ENCODE measurements at places on chromosomes 4 and X. TPM values are rescaled to one million over a fixed set of nuclear protein-coding genes. Genes with fewer than 3 reads are reported as not detected.

Gene SPACA5
- not detected for total RNA-seq

- no peaks in the 10 kb centered on the region for H3K36me3 ChIP-seq
- H3K4me3 ChIP-seq, result no peak overlapping the region
- no peak overlapping the region for H3K27ac ChIP-seq
- no peaks in the 10 kb centered on the region for H3K27me3 ChIP-seq
Observed at GRCh38 chrX:42247241-42247640, 323.9 kb upstream of the CASK start.

Gene PRRG1
- total RNA-seq, result 10.4 TPM

Gene YTHDC1
- total RNA-seq, result 45.3 TPM

GRCh38 chr4:44725166-44725565 lies 1.2 kb downstream of the GNPDA2 start:
- H3K36me3 ChIP-seq, result no peaks in the 10 kb centered on the region
- peaks cover 7% of the 10 kb centered on the region for H3K4me1 ChIP-seq
- H3K4me3 ChIP-seq, result peak overlapping the region; percentile 77
- DNase-seq, result no peak
- no peak overlapping the region for H3K27ac ChIP-seq

Gene FANCB
- 17.4 TPM for total RNA-seq

DNA sequence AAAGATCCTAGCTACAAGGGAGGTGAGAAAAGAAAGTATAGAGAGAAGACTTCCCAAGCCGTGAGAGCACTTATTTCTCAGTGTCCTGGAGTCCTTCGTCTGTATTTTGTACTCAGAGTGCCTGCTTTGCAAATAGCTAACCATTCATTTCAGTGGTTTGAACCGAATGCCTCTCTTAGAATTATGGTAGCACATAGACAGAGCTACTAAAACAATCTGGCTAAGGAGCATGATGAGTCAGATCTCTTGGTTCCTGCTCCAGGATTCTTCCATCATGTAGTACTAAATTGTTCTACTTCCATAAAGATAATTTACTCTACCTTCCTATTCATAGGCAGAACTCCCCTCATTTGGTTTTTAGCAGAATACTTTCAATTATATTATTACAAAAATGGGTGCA lies 946.6 kb downstream of the STIM2 start:
- no peaks in the 10 kb centered on the region for H3K4me1 ChIP-seq
- no peaks in the 10 kb centered on the region for H3K27me3 ChIP-seq
- DNase-seq, result no peak
- H3K4me3 ChIP-seq, result no peak overlapping the region
- H3K36me3 ChIP-seq, result no peaks in the 10 kb centered on the region

DNA sequence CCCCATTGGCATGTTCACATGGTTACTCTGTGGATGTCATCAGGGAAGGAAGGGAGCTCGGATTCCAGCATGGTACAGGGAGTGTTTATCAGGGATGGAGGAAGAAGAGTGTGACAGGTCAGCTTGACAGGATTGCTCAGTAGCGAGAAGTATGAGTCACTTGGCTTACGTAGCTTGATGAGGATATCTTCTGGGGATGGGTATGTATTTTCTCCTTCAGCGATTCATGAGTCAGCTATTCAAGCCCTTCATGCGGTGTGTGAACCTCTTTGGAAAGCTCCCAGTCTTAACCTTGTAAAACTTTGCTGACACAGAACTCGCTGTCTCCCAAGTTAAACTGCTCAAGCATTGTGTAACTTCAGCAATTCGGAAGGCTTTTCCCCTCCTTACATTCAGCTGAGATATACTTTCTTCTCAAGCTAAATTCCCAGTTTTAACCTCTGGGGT lies 275.4 kb downstream of the ARHGAP10 start:
- H3K36me3 ChIP-seq, result no peaks in the 10 kb centered on the region
- peaks cover 6% of the 10 kb centered on the region for H3K4me1 ChIP-seq
- no peak overlapping the region for H3K4me3 ChIP-seq
- no peak overlapping the region for H3K27ac ChIP-seq
- peak; percentile 60 for DNase-seq

DNA sequence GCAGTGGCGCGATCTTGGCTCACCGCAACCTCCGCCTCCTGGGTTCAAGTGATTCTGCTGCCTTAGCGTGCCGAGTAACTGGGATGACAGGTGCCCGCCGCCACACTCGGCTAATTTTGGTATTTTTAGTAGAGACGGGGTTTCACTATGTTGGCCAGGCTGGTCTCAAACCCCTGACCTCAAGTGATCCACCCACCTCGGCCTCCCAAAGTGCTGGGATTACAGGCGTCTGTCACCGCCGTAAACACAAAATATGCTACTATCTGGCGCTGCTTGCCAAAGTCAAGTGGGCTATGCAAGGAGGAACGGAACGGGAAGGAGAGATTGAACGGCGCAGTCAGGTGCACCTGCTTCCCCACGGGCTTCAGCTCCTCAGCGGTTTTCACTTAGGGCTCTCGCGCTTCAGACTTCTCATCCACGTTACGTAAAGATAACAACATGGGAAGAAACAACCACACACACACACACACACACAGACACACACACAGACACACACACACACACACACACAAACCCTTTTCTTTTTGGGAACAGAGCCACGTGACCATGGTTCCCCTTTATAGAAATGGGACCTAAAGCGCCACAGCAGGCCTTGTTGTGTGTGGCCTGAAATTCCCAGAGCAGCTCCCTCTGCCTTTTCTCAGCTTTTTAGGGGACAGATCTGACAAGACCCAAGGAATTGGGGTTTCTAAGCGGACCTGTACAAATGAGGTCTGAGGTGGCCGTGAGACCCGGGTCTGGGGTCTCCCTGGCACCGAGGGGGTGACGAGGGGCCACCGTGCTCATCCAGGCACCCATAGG lies 1.5 kb downstream of the P2RY8 start:
- no peak for DNase-seq
- no peaks in the 10 kb centered on the region for H3K27me3 ChIP-seq
- no peak overlapping the region for H3K4me3 ChIP-seq
- no peaks in the 10 kb centered on the region for H3K36me3 ChIP-seq
- no peaks in the 10 kb centered on the region for H3K4me1 ChIP-seq

Gene PRRG3
- total RNA-seq, result not detected

DNA sequence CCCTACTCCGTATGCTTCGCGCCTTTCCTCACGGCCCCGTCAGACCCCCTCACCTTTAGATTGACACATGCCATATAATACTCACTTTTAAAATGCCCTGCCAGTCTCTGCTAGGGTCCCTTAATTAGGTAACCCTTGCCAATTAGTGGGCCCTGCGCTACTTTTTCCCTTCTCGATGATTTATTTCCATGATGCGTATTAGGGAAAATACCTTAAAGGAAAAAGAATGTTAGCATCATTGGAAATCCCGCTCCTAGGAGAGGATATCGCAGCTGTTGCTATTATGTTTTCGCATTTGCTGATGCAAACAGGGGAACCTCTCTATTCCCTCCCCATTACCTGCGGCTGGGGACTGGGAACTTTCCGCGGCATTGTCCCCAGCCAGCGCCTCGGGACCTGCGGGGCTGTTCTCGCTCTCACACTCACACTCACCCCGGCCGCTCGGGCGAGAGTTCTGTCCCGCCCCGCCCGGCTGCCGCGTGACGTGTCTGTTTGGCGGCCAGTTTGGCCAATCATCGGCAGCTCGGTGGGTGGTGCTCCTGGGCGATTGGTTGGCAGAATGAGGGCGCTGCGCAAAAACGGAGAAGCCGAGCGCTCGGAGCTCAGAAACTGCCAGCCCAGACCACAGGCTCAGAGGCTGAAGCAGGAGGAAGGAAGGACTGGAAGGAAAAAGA lies at the start of gene PCDH10:
Gene PCDH10, plus strand, starts transcription at position 605 of the 674 bp plus-strand sequence. CDS start 847 bp downstream, outside the sequence.
- peaks cover 4% of the 10 kb centered on the region for H3K4me1 ChIP-seq
- no peaks in the 10 kb centered on the region for H3K36me3 ChIP-seq
- peak within 1 kb of the TSS; percentile 63 for H3K4me3 ChIP-seq
- H3K27ac ChIP-seq, result peak within 1 kb of the TSS; percentile 4
- no peaks in the 10 kb centered on the region for H3K27me3 ChIP-seq
- peak; percentile 96 for DNase-seq

DNA sequence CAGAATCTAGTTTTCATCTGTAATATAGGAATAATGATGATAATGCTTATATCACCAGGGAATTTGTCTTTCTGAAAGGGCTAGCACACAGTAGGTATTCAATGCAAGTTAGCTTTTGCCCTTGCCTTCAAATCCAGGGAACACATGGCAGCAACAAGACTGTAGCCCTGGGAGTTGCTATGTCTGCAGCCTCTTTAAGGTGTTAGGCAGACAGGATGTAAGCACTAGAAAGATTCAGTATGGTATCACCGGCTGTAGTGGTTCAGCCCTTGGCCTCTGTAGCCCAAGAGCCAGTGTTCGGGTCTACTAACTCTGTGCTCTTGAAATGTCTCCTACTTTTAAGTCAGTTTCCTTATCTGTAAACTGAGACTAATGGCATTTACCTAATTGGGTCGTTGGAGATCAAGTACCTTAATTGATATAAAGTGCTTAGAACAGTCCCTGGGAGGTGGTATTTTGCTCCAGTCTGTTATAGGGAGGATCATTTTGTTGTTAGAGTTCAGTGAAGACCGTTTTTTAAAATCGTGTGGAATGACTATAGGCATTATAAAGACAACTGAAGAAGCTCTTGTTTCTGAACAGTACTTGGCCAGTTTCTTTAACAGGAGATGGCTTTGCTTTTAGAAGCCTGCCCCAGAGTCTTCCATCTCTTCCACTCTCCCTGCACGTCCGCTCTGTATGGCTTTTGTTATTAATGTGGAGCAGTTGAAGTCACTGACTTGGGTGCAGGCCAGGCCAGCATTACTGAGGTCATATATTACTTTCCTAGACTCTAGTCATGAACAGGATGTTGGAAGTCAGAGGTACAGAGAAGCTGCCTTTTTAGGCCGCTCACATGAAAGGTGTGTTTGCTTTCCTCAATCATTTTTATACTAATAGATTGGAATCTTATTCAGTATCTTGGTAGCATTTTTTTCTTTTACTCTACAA lies 44.8 kb downstream of the GAB1 start:
- H3K36me3 ChIP-seq, result no peaks in the 10 kb centered on the region
- no peak overlapping the region for H3K27ac ChIP-seq
- H3K27me3 ChIP-seq, result no peaks in the 10 kb centered on the region
- H3K4me1 ChIP-seq, result peaks cover 53% of the 10 kb centered on the region

Gene NEIL3
- 21.9 TPM for total RNA-seq

Gene IQCM
- not detected for total RNA-seq

DNA sequence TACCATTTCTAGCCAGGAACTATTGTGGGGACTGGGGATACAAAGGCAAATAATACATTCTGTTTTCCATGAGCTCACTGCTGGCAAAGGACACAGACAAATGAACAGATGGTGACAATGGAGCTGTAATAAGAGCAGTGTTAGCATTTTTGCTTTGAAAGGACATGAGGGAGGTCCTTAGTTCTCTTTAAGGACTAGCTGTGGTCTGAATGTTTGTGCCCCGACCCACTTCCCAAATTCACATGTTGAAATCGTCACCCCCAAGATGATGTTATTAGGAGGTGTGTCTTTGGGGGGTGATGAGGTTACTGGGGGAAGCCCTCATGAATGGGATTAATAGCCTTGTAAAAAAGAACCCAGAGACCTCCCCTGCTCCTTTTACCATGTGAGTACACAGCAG lies 30.3 kb downstream of the CCNG2 start:
- H3K27me3 ChIP-seq, result no peaks in the 10 kb centered on the region
- no peaks in the 10 kb centered on the region for H3K36me3 ChIP-seq
- no peak for DNase-seq
- H3K4me3 ChIP-seq, result no peak overlapping the region
- H3K4me1 ChIP-seq, result no peaks in the 10 kb centered on the region

DNA sequence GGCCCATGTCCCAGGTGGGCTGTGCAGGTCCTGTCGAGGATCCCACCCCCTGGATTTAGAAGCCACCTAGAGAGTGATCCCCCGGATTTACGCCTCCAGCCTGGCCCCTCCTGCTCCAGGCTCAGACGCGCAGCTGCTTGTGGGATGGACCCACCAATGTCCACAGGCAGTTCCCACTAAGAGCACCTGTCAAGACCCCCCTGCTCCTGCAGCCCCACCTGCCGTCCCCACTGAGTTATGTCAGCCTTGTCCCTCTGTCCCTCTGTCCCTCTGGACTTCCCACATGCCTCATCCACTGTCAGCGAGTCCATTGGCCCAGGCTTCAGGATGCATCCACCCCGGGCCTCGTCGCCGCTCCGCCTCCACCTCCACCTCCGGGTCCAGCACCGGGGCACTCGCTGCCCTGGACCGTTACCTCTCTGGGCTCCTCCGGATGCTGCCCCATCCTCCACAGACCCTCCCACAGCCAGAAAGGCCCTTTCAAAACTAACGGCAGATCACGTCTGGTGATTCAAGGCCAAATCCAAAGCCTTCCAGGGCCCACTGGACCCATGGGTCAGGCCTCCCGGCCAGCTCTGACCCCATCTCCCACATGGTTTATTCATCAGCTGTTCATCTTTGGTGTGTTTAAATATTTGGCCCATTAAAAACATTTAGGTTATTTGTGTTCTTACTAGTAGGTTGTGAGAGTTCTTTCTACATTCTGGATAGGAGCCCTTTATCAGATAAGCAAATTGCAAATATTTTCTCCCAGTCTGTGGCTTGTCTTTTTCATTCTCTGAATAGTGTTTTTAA lies 28.3 kb downstream of the HTRA3 start:
- no peaks in the 10 kb centered on the region for H3K4me1 ChIP-seq
- no peaks in the 10 kb centered on the region for H3K36me3 ChIP-seq
- no peaks in the 10 kb centered on the region for H3K27me3 ChIP-seq
- no peak overlapping the region for H3K27ac ChIP-seq

DNA sequence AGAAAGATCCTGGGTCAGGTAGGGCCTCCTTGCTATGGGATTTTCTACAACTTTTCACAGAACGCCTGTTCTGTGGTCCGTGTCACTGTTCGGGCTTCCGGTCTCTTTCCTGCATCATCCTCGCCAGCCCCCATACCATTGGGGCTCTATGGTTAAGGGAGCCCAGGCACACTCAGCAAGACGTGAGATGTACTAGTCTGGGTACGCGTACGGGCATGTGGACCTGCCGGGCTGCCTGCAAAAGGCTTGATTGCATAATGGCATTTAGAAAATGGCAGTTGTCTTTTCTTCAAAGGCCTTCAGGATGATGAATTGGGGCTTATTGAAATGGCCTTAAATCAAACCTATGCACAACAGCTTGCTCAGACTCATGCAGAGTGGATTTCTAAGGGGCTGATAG lies 86.7 kb downstream of the CNGA2 start:
- no peaks in the 10 kb centered on the region for H3K4me1 ChIP-seq
- no peak overlapping the region for H3K27ac ChIP-seq
- no peaks in the 10 kb centered on the region for H3K36me3 ChIP-seq
- H3K4me3 ChIP-seq, result no peak overlapping the region

DNA sequence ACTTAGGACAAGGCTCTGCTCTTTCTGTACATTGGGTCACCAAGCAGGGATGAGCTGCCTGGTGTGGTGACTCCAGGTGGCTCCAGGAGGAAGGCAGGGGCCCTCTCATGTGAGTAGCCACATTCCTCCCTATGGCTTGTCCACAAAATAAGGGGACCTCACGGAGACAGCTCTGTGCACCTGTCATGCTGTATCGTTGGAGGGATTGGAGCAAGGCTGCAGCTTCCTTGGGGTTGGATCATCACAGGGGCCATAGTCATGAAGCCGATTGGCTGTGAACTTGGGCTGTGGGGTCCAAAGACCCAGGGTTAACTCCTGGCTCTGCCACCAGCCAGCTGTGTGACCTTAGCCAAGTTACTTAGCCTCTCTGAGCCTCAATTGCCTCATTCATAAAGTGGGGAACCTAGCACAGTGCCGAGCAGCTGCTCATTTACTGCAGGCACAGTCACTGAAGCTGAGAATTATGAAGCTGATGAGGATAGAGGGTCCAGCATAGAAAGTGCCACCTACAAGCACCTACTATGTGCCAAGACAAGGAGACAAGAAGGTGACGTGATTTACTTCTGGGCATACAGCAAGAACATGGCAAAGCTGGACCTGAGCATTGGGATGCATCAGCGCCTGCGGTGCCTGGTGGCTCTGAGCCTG lies 11.8 kb upstream of the KIAA0232 start:
- peaks cover 7% of the 10 kb centered on the region for H3K4me1 ChIP-seq
- no peak overlapping the region for H3K27ac ChIP-seq
- no peaks in the 10 kb centered on the region for H3K27me3 ChIP-seq
- no peak overlapping the region for H3K4me3 ChIP-seq
